ENCODE measurements at places on chromosomes 6 and 20. TPM values are rescaled to one million over a fixed set of nuclear protein-coding genes. Genes with fewer than 3 reads are reported as not detected.

Gene BMP2
- 5.0 TPM for polyA plus RNA-seq

Gene SIRPB1
- polyA plus RNA-seq = 0.06 TPM

Gene GHRH
- polyA plus RNA-seq = not detected

Gene IER3
- 277 TPM for polyA plus RNA-seq

Gene CFAP61
- 0.15 TPM for polyA plus RNA-seq

Gene ZNF341
- polyA plus RNA-seq = 3.2 TPM

Gene SMLR1
- polyA plus RNA-seq = not detected

Gene NMBR
- polyA plus RNA-seq = not detected

Gene DCDC2
- polyA plus RNA-seq = 0.03 TPM

Gene SOD2
- polyA plus RNA-seq = 41.9 TPM

Gene PI16
- not detected for polyA plus RNA-seq

Gene OTOR
- polyA plus RNA-seq = not detected

Gene LHFPL5
- not detected for polyA plus RNA-seq
